Activated CD4-positive, alpha-beta T cell treated with anti-CD3 and anti-CD28 coated beads, Interleukin-2, Interleukin-4, amounts not matched to agents 100 ng/mL and 50 ng/mL, durations not matched to agents 16 hours and 8 hours (primary cell): ENCODE measurements at places on chromosomes 4 and X.
A peak's percentile ranks its signal among the peaks of the same experiment; 100 is the strongest.

GRCh38 chr4:26861434-26862186 lies 969 bp downstream of the STIM2 start:
- peak; percentile 77 for DNase-seq

- DNase-seq: no peak
These were observed 336.9 kb downstream of the PTTG2 start for GRCh38 chr4:38297061-38297460.

DNA sequence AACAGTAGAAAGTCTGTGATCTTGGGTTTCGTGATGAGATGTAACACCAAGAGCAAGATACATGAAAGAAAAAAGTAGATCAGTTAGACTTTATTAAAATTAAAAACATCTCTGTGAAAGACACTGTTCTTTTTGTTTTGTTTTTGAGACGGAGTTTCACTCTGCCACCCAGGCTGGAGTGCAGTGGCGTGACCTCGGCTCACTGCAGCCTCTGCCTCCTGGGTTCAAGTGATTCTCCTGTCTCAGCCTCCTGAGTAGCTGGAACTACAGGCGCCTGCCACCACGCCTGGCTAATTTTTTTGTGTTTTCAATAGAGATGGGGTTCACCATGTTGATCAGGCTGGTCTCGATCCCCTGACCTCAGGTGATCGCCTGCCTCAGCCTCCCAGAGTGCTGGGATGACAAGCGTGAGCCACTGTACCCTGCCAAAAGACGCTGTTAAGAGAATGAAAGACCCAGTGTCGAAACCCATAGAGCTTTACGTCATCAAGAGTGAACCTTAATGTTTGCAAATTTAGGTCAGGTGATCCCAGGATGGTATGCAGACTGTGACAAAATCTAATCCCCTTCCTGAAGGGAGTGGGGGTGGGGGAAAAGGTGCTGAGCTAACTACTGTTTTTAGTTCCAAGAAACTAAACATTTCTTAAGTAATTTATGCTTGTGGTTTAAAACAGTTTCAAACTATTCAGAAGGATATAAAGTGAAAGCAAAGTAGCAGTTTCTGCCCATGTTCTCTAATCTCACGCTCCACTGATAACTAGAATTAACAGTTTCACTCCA lies 8.0 kb downstream of the OFD1 start:
- peak; percentile 66 for DNase-seq

- no peak for DNase-seq
These were observed 313.1 kb upstream of the ANXA10 start for GRCh38 chr4:167779280-167779679.

- peak; percentile 6 for DNase-seq
These were observed 822.1 kb upstream of the GALNTL6 start for GRCh38 chr4:170990989-170991589.

GRCh38 chrX:130378024-130378669 lies 7.3 kb downstream of the GPR119 start:
- no peak for DNase-seq

DNA sequence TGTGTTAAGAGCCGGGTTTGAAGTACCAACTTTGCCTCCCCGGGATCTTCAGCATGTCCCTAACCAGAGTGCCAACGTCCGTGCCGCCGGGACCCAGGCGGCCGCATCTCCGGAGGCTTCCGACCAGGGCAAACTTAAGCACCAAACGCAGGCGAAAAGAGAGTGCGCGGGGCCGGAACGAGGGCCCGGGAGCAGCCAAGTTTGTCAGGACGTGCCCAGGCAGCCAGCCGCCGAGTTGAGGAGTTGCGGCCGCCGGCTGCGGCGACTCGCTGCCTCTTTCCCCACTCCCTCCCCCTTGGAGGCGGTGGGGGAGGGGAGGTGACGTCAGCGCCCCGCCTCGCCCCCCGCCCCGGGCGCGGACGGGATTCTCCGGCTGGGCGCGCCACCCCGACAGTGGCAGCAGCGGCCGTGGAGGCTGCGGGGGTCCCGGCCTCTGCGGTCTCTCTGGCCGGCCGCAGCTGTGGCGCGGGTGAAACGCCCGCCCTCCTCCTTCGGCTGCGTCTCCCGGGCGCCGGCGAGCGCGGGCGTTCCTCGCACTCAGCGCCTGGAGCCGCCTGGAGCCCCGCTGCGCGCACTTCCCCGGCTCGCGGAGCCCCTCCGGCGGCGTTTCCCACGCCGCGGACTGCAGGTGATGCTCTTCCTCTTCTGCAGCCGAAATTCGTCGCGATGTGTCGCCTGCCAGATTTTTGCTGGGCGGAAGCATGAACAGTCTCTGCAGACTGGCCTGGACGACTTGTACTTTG lies 2.9 kb upstream of the FAT1 start:
- DNase-seq: no peak

DNA sequence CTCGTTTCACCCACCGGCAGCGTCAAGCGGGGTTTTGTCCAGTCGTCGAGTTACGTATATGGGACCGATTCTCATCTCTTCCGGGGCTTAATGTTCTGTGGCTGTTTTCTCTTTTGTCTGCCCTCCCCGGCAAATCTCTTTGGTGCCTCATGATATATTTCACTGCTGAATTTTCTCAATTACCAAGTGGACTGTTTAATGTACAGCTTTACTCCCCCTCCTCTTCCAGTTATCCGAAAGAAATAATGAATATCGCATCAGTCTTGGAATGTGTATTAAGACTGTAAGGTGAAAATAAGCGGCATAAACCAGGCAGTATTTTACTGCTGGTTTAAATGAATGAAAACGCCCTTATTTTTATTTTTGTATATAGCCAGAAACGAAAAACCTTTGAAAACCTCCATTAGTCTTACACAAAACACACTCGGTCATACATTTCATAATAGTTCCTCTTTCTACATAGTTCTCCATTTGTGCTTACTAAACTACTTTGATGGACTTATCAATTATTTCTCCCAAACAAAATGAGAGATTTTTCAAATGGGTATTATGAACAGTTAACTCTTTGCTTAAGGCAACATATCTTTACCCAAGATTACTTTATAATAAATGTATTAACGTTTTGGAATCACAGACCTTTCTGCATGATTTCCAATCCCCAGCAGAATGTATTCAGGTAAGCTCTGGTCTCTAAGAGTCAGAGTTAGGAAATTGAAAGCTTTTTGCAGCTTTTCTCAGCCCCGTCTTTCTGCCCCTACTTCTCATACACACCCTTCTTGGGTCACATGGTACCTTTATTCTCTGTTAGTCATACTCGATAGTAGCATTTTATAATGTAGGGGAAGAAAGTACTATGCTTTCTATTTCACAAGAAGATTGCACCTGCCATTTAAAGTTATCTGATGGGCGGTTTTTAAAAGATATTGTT lies 979 bp downstream of the RP2 start:
- peak; percentile 28 for DNase-seq

- no peak for DNase-seq
These were observed 7.7 kb downstream of the NAT8L start for GRCh38 chr4:2066571-2067445.

DNA sequence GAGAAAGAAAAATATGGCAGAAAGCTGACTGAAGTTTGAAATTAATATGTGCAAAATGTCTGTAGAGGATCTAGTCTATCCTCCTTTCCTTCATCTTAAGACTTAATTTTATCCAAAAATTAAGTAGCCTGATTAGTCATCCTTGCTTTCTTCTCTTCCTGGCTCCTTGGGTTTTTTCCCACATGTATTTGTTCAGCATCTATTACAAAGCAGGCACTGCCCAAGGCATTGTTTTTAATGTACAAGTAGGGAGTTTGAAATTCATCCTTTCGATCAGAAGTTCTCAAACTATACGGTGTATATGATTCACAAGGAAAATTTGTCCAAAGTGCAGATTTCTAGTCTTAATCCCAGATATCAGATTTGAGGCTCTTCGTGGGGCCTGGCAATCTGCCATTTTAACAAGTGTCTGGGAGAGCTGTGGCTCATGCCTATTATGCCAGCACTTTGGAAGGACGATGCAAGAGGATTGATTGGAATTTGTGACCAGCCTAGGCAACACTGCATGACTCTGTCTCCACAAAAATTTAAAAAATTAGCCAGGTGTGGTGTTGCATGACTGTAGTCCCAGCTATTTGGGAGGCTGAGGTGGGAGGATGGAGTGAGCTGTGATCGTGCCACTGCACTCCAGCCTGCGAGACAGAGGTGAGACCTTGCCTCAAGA lies 19.4 kb upstream of the YTHDC1 start:
- no peak for DNase-seq

GRCh38 chr4:42816880-42817400 lies 75.6 kb upstream of the GRXCR1 start:
- no peak for DNase-seq

- DNase-seq: no peak
These were observed 55.8 kb downstream of the XAGE2 start for GRCh38 chrX:52424656-52425055.

DNA sequence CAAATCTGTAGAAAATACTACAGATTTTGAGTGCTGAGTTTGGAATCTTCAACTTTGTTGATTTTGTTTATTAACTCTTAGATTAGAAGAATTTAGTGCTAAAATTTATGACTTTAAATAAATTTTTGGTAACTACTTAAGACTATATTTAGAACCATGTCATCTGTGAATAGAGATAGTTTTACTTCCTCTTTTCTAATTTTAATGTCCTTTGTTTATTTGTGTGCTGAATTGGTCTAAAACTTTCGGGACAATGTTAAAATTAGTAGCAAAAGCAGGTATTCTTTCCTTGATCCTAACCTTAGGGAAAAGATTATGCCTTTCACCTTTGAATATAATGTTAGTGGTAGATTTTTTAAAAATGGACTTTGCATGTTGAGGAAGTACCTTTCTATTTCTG lies 119.7 kb upstream of the CXorf51A start:
- no peak for DNase-seq

DNA sequence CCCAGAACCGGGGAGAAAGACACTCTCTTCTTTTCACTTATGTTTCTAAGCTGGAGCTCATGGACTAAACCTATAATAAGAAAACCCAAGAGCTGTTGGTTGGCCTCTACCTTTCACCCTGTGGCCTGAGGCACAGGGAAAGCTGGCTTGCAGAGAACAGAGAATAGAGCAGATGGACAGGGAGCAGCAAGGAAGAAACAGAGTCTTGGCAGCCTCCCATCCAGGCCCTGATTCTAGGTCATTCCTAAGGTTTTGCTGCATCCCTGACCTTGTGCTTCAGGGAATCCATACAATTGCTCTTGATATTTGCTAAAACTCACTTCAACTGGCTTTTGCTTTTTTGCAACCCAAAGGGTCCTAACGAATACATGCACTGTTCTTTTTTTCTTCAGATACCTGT lies 87.8 kb downstream of the SMIM20 start:
- no peak for DNase-seq

DNA sequence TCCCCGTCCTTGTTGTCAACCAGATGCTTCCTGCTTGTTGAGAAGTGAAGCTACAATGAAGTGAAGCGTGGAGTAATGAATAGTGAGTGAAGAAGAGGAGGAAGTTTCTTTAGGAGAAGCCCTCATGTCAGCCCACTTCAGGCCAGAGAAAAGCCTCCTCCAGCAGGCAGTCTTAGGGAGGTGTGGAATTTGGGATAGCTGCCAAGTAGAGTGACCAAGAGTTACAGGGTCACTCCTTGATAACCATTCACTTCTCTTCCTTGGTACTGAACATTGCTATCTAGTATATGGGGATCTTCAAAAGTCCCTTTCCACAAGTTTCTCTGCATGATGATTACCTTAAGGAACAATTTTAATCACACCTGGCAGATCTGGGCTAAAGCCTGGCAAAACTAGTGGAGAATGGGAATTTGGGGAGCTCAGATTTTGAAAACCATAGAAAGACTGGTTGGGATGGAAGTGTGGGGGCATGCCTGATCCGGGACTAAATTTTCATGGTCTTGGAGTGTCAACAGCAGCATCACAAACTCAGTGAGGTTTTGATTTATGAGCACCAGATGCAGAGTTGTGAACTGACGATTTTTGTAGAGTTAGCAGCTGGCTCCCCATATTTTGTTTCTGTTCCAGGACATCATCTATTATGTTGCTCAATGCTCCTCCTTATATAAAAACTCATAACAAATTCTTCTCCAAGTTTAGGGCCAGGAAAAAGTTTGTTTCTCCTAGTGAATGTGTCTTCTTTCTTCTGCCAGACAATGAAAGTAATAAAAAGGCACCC lies 53.1 kb downstream of the IGSF1 start:
- DNase-seq: no peak

- DNase-seq: no peak
These were observed 236.9 kb upstream of the PRKX start for GRCh38 chrX:3950373-3950772.

GRCh38 chr4:141871086-141871770 lies 234.8 kb downstream of the IL15 start:
- DNase-seq: no peak

GRCh38 chrX:65883556-65883955 lies 156.3 kb downstream of the VSIG4 start:
- DNase-seq: no peak

GRCh38 chrX:68912113-68912512 lies 83.3 kb downstream of the EFNB1 start:
- no peak for DNase-seq

DNA sequence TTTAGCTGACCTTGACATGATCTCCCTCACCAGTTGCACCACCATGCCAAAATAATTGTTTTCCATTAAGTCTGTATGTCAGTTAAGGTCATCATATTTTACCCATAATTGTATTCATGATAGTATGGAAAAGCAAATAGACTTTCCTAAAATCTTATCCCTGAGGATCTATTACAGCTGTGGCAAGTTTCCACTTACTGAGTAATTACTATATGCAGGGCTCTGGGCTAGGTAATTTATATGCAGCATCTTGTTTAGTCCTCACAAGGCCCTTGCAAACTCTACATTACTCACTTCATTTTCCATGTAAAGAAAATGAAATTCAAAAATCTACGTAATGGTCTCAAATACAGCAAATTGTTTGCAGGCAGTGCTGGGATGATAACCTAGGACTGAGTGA lies 34.8 kb downstream of the YIPF7 start:
- DNase-seq: no peak

- no peak for DNase-seq
These were observed 544.0 kb upstream of the AMOT start for GRCh38 chrX:113384628-113385027.

DNA sequence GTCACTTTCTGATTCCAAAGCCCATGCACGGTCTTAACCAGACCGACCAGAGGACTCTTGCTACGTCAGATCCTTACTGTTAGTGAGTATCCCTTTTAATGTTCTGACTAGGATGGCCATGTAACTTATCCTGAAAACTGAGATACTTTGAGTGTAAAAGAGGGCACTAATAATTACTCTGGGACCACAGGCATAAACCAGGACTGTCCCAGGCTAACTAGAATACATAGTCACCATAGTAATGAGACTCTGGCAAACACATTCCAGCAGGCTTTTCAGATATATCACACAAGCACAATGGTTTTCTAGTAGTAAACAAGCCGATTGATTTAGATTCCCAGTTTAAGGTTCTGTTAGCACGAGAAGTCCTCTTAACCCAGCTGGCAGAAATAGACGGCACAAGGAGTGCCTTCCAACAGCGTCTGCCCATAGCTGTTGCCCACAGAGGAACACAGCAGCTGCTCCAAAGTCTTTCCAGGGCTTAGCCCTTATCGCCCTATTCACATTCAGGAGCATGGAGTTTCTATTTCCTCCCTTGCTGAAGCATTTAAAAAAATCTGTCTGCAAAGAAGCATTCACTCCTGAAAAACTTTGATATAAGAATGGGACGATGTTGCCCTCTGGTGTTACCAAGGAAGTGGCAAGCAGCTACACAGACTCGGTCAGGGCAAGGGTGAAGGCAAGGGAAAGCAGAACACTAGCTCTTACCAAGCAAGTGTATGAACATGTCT lies 92.4 kb downstream of the CXCL13 start:
- peak; percentile 10 for DNase-seq
